Smooth muscle cell of the brain vasculature (primary cell): ENCODE measurements at places on chromosomes 2 and 18.

- DNase-seq, result peak; percentile 66
These were observed 177.3 kb downstream of the HAUS1 start for GRCh38 chr18:46281185-46282176.

DNA sequence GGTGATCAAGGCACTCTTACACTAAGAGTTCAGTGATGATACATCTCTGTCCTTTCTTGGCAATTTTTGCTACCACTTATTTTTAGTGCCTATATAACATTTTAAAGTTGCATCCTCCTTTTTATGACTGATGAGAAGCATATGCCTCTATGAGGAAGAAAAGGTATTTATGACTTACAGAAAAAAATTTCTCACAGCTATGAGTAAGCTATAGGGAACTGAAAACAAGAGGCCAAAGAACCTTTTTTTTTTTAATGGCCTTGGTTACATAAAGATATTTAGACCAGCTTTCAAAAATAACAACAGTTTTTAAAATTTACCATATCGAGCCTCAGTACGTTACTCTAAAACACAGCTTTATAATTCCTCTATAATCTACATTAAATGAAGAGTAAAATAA, 21.3 kb downstream of the MBD5 start:
- DNase-seq, result no peak

DNA sequence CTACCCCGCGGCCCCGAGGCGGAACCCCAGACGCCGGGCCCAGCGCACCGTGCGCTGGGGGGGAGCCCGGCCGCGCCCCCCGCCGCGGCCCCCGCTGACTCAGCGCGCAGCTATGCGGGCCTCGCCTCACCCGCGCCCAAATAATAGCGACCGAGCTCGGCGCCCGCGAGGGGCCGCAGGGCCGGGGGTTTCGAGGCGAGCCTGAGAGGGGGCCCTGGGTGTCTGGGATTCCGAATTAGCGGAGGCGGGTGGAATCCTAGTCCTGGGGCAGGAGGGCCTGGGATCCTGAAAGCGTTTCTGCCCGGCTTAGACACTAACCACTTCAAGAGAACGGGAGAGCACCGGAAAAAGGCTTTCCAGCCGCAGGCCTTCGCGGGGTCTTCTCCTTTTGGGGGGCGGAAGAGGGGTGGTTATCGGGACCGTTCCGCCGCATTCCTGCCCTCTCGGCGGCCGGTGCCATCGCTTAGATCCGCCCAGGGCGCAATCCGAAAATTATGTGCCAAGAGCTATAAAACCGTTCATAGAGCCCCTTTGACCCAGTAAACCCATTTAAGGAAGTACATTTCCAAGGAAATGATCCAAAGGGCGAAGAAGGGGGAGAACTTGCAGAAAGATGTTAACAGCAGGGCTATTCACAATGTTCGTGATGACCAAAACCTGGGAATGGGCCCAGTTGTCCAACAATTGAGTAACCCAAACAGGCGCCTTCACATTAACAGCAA, 681 bp upstream of the ROCK2 start:
- no peak for DNase-seq

DNA sequence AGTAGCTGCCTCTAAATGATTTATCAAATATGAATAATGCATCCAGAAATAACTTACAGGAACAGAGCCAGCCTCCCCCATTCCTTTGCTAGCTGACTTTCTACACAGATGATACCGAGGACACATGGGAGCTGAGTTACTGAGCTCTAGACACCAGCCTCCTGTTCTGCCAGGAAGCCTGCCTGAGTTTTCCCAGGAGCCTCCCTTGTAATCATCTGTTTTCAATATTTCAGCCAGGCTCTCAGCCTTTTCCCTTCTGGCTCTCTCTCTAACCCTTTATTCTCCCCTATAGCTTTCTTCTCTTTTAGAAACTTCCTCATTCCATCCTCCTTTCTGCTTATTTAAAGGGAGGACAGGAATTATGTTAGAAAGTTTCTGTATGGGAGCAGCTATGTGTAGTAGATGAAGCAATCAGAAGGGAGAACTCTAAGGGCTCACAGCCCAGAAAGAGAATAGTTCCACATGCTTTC, 911.6 kb downstream of the TDRD15 start:
- no peak for DNase-seq

DNA sequence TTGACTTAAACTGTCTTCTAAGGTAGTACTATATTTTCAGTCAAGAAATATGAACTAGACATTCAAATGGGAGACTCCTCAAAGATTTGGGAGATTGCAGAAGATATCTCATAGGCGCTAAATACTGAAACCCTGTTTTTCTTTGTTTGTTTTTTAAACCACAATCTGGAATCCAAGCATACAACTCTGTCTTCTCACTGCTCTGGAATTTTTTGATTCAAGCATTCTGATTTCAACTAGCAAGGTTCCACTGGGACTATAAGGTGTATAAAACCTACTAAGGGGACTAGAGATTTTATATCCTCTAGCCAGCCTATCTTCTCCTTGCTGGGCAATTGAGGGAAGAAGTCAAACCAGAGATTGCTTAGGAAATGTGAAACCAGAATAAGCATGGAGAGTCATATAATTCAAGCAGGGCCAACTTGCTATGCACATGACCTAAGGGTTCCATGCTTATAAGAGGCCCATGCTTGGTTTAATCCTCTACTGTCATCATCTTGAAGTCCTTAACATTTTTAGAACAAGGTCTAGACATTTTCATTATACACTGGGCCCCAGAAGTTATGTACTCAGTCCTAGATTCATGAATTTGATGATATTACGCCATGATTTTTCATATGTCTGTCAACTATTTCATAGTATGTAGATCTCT, 405.5 kb downstream of the PARD3B start:
- peak; percentile 7 for DNase-seq

DNA sequence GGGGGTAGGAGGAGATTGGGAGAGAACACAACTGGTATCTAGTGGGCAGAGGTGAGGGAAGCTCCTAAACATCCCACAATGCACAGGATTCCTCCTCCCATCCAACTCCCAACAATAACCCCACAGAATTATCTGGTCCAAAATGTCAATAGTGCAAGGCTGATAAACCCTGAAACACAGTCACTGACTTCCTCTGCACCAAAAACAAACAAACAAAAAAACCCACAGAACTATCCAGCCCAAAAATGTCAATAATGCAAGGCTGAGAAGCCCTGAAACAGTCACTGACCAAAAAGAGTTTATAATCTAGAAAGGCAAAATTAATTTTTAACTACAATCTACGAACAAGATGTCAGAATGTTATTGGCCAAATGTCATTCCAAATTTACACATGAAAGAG, 9.8 kb downstream of the TMX3 start:
- DNase-seq, result no peak

- no peak for DNase-seq
These were observed 154.7 kb upstream of the HS6ST1 start for GRCh38 chr2:128473175-128474035.

- DNase-seq, result no peak
These were observed 83.2 kb upstream of the SPATS2L start for GRCh38 chr2:200223205-200223784.

GRCh38 chr2:196449083-196449482, 190.4 kb upstream of the CCDC150 start:
- no peak for DNase-seq
